ENCODE measurements at places on chromosomes 1 and 21.

DNA sequence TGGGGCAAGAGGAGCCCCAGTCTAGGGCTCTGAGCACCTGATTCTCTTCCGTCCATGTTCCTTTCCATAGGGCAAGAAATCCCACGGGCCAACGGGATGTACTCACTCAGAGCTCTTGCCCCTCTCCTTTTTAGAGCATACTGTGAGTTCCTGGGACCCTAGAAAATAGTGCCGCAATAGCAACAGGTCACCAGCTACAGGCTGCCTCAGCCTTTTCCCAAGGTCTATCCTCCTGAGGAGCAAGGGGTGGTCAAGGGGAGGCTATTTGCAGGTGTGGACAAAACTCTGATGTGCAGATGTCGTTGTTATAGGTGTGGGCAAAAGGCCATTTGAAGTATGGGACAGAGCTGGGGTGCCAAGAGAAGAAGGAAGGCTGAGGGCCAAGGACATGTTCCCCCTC is 1.6 kb upstream of the QSOX1 start:
- no peak for DNase-seq

DNA sequence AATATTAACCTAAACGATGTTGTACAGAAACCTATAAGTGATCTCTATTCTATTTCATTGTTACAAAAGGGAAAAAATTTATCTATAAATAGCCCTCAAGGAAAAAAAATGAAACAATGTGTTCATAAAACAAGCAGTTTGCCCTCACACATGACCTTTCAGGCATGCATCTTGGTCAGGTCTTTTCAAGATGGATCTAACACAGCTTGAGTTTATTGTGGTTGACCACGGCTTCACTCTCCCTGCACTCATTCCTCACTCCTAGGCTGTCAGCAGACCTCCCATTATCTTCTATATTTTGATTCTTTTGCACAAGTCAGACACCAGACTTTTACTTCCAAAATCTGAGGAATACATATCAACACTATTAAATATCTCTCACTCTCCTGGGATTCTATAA is 544.3 kb downstream of the KCNT2 start:
- no peak for DNase-seq

DNA sequence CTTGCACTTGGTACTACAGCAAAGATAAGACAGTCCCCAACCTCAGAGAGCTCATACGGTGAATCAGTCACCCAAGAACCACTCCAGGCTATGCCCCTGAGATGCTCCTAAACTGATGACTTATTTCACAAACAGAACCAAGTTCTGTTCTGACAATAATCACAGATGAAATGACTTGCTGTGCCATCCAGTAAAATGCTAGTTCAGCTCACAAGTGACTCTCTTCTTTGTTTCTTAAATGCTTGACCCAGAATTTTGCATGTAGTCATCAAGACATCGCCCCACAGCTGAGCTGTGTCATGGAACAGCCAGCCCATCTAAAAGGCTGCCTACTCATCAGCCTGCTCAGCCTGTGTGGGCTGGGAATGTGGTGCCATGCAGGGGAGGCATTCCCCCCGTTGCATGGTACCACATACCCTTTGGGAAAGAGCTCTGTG is 6.1 kb upstream of the SLC19A2 start:
- DNase-seq, result no peak

DNA sequence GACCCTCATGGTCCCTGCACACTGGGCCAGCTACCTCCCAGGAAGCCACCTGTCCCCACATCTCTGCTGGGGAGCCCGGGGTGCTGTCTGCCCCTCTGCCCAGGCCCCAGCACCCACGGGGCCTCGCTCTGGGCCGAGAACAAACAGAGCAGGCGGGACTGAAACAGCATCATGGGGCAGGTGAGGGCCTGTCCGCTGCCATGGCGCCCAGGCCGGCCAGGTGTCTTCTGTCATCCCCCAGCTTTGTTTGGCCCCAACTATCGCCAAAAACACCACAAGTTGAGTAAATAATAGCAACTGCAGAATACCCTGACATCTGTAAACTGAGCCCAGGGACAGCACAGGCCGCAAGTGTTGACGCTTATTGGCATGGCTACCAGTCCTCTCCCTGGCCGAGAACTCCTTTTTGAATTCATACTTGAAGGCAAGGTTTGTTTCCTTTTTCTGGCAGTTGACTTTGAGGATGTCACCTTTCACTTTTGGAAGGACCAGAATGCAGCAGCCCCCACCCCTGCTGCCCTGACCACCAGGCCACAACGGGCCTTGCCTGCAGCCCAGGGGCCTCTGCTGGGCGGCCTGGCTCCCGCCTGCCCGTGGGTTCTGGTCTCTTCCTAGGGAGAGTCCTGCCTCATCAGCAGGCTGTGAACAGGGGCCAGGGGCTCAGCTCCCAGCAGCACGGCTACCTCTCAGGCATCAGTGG is 152.7 kb downstream of the CASZ1 start:
- no peak for DNase-seq

DNA sequence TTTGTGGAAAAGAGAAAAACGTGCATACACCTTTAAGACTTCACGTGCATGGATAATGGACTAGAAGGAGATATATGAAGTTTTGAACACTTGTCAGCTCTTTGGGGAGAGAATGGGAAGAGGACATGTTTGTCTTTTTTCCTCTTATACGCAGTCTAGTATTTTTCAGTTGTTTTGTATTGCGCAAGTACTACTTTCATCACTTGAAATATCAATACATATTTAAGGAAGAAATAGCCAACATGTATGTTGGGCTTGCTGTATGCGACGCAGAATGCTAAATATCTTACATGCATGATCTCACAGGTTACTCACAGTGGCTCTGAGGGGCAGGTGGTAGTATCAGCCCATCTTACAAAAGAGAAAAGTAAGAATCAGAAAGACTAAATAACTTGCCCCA is 176.5 kb upstream of the RUNX1 start:
- no peak for DNase-seq

DNA sequence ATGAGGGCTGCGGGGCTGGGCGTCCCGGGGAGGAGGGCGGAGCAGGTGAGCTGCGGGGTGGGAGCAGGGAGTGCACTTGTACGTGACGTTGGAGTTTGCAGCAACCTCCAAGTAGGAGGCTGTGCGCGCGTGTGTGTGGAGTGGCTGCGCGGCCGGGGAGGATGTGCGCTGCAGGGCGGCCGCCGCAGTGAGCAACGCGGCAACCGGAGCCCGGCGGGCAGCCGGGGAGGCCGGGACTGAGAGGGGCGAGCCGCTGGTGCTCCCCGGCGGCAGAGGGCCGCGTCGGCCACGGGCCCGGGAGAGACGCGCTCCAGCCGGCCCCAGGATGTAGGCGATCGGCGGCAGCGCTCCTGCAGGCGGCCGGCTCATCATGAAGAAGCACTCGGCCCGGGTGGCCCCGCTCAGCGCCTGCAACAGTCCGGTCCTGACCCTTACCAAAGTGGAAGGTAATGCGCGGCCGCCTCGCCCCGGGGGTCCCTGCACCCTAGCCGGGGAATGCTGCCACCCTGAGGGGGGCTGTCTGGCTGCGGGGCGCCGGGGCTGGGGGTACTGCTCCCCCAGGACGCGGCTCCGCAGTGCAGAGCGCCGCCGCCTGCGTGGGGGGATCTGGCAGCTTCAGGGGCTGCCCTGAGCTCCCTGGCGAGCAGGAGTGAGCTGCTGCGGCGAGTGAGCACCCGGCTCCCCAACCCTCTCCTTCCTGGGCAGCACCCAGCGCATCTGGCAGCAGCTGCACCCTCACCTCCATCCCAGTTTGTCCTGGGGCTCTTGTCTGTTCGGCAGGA is 158.9 kb upstream of the COA6 start:
- DNase-seq, result no peak

- DNase-seq, result no peak
These were observed 253.8 kb downstream of the KAZN start for GRCh38 chr1:14852291-14852690.

DNA sequence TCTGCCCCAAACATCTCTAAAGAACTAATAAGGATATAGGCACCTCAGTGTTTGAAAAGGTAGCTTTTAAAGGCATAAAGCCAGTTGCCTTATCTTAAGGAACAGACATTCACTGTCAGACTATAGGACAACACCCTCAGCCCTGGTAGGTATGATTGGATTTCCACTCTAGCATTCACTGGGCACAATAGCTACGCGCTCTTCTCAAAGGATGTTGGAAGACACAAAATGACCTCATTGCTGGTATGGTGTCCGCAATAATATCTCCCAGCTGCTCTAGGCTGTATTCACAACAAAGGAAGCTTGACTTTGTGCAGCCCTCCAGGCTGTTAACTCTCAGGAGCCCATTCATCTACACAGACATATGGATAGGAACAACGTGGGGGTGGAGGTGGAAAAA is 119.4 kb upstream of the CXADR start:
- DNase-seq, result no peak

DNA sequence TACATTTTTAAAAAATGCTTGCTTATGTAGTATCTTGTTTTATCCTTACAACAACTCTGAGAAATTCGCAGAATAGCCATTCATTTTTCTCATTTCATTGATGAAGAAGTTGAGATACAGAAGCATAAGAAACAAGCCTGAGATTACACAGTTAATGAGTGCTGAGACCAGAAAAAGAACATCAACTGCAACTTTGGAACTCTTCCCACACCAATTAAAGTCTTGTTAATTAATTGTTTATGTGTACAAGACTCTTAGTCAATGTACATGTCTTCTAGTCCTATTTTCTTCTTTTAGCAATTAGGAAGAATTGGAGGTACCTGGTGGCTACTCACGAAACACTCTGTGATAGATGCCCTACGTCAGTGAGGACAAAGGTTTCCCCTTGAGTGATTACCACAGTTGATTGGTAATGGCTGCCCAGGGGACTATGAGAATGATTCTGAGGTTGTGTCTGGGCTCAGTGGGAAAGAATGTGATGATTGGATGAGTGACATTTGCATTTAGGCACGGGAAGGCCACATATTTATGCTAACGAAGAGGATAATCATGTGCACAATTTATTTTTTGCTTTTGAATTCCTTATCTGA is 187.4 kb upstream of the KCNK2 start:
- DNase-seq, result no peak

DNA sequence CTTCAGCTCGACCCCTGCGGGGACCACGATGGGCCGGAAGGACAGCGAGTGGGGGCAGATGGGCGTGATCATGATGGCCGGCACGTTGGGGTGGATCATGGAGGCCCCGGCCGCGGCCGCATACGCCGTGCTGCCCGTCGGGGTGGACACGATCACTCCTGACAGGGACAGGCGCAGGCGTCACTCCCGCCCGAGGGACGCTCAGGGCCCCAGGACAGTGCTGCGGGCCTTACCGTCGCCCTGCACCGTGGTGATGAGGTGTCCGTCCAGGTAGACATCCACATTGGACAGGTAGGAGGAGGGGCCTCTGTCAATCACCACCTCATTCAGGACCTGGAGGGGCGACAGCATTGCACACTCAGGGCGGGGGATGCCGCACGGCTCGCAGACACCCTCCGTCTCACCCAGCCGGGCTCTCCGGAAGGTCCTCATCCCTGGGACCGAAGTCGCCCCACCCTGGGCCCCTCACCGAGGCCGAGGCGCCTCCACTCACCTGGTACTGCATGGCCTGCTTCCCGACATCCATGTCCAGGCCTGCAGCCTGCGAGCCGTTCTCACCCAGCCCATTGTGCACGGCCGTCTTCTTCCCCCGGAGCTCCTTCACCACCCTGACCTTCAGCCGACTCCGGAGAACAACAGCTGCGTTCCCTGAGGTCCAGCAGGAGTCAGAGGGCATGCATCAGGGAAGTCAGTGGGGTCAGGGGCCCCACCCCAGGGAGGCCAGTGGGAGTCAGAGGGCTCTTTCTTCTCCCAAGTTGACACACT is 24.0 kb downstream of the NADK start:
- no peak for DNase-seq

DNA sequence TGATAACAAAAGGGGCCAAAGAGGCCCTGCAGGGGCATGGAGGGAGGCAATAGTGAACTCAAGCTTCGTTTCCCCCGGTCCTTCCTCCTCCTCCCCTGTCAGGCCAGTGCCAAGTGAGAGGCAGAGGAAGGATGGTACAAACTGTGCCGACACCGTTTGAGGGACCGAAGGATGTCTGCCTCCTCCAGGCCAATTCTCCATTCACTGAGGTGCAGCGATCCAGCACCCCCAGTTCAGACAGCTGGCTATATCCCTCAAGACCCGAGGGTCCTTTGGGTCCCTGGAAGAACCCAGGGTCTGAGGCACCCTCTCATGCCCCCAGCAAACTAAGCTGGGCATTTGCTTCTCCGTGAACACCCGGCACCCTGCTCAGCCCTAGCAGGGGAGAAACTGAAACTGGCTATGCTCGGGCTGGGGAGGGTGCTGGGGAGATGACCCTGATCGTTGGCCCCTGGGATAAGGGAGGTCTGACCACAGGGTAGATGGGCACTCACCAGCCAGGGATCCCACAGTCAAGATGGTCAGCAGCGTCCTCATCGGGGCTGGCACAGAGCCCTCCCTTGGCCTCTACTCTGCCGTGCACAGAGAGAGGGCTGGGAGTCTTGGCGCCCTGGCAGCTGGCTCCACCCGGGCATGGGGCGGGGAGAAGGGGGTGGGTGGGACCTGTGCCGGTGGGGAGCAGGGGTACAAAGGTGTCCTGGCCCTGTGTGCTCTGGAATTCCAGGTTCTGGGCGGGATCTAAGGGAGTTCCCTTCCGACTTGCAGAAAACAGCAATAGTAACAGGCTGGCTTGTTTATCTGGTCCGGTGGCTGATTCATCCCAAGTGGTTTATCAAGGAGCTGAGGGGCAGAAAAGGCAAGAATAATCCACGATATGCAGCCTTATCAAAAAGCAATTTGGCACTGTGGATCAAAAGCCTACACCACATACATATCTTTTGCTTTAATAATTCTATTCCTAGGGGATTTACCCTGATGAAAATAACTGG is at the start of gene IL22RA1:
Gene IL22RA1, minus strand, starts transcription at position 595 of the 989 bp plus-strand sequence. Its CDS starts 58 bp downstream, at position 537.
- no peak for DNase-seq

- no peak for DNase-seq
These were observed 14.5 kb downstream of the ST6GALNAC5 start for GRCh38 chr1:76881762-76882161.

GRCh38 chr1:27556781-27557595 is 47.0 kb downstream of the AHDC1 start:
- DNase-seq, result peak; percentile 74

- no peak for DNase-seq
These were observed 32.6 kb upstream of the LAMC1 start for GRCh38 chr1:182990413-182991144.

- DNase-seq, result no peak
These were observed 86.1 kb upstream of the KCNK1 start for GRCh38 chr1:233527818-233528217.

GRCh38 chr1:201536558-201536957 is 2.4 kb upstream of the NAV1 start:
- DNase-seq, result no peak

DNA sequence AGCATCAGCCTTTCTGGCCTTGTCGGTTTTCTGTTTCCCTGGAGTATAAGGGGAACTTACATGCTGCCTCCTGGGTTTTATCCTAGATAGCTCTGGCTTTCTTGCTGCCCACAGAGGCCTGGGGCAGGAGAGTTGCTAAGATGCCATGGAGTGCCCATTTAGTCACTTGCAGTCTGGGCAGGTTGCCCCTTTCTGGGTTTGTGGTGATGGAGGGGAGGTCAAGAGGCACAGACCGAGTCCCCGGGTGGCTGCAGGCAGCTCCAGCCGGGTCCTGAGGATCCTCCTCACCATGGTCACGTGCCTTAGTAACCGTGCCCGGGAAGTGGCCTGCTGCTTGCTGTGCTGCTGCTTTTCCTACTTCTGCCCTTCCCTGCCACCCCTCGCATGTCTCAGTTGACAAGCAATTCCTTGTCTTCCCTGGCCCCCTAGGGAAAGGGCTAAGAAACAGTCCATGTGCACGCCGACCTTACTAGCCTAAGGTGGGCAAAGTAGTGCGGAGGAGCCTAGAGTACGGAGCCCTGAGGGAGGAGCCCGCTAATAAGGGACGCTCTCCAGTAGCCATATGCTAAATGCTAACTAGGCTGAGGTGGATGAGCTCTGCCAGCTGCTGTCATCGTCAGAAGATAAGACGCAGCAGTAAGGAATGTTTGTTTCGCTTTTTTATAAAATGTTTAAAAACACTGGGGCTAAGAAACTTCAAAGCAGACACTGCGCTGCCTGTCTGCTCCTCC is 34.8 kb downstream of the CLCA1 start:
- no peak for DNase-seq
